Stimulated activated CD4-positive, alpha-beta T cell treated with anti-CD3 and anti-CD28 coated beads, Interleukin-15, amount 100 ng/mL, for 1 hour (primary cell): ENCODE measurements at places on chromosomes 2 and 18.

- no peak for DNase-seq
Measured at GRCh38 chr2:160898581-160899307, 261.5 kb upstream of the TANK start.

- no peak for DNase-seq
Measured at GRCh38 chr18:61891271-61891670, 1.5 kb downstream of the RNF152 start.

DNA sequence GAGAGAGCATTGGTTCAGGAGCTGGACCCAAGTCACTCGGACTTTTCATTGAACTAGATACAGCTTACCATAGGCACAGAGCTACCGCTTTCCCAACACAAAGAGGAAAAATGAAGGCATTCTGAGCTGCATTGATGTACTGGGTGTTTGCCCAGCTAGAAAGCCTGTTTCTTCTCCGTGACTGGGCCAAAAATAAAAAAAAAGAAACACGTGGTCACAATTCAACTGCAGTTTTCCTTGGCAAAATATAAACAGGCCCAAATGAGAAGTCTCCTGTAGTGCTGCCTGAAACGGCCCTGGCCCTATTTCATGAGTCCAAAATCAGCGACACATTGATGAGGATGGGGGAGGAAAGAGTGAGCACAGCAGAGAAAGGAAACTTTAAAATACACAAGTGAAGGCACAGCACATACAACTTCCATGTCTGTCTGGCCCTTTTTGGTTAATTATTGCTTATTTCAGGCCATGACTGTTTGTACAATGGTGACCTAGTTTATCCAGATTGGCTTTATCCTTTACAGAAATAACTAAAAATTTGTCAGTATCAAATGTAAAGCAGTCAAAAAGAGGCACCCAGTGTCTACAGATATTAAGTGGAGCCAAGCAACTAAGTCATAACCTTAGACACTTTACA is 179.7 kb downstream of the ICOS start:
- DNase-seq, result no peak

DNA sequence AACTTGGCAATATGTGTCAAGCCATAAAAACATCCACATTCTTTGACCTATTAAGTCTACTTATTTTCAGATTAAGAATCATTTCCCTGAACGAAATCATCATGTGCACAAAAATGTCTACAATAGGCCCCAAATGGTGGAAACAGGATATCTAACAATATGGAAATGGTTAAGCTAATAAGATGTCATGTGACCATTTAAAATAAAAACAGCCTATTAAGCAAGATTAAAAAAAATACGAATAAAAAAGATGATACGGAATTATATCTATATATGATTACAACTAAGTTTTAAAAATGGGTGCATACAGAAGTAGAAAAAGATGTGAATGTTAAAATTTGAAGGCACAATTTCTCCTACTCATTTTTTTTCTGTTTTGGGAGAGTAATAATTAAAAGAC is 118.6 kb upstream of the ACVR1C start:
- DNase-seq, result no peak

DNA sequence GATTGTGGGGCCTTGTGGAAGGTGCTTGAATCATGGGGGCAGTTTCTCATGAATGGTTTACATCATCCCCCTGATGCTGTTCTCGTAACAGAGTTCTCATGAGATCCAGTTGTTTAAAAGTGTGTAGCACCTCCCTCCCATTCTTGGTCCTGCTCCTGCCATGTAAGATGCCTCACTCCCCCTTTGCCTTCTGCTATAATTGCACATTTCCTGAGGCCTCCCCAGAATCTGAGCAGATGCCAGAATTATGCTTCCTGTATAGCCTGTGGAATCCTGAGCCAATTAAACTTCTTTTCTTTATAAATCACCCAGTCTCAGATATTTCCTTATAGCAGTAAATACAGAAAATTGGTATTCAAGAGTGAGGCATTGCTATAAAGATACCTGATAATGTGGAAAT is 15.6 kb upstream of the WDR75 start:
- no peak for DNase-seq

GRCh38 chr18:13672657-13673056 is 53.7 kb downstream of the FAM210A start:
- no peak for DNase-seq

DNA sequence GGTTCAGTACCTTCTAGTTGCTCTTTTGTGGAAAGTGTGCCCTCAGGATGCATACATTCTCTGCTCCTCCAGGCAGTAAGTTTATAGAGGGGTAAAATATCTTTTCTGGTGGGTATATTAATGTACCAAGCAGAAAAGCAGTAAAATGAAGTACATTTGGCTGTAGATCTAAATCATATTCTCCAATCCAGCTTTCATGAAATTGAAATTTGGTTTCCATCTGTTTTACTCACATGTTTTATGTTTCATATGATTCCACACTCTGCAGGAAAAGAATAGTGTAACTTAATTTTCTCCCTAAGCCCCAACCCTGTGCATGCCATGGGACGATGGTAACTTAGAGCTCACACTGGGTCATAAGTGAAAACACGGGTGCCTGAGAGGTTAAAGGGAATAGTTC is 172.3 kb downstream of the AKAIN1 start:
- no peak for DNase-seq

- no peak for DNase-seq
Measured at GRCh38 chr2:121884511-121884921, 129.1 kb downstream of the TSN start.

- DNase-seq, result no peak
Measured at GRCh38 chr2:234960175-234961088, 8.6 kb downstream of the SH3BP4 start.

GRCh38 chr2:45713591-45713990 is 62.1 kb downstream of the PRKCE start:
- DNase-seq, result no peak

GRCh38 chr2:22198381-22199283 is 1074.9 kb downstream of the TDRD15 start:
- DNase-seq, result no peak

DNA sequence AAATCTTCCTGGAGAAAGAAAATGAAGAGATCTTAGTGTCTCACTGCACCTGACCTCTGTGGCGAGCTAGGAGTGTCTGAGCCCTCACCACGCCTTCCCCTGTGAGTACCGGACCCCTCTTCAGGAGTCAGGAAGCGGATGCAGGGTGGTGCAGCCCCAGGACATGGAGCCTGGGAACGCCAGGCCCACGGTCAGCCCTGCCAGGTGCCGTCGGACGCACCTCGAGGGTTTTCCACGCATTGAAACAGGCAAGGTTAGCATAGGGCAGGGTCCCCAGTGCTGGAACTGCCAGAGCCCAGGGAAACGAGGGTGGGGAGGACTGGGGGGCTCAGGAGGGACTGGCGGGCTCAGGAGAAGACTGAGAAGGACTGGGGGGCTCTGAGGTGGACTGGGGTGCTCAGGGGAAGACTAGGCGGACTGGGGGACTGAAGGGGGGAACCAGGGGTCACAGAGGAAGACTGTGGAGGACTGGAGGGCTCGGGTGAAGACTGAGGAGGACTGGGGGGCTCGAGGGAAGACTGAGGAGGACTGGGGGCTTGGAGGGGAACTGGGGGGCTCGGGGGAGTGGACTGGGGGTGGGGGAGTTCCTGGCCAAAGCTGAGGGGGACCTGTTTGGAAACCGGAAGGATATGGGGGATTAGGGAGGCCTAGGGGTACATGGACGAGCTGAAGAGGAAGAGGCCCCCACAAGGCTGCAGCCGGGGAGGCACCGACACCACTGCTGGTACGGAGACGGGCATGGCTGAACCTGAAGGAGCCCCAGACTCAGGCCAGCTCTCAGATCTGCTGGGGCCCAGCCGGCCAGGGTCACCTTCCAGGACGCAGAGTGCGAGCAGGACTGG is 65.2 kb upstream of the SNTG2 start:
- no peak for DNase-seq

GRCh38 chr18:22844190-22844589 is 88.9 kb upstream of the RBBP8 start:
- DNase-seq, result no peak

DNA sequence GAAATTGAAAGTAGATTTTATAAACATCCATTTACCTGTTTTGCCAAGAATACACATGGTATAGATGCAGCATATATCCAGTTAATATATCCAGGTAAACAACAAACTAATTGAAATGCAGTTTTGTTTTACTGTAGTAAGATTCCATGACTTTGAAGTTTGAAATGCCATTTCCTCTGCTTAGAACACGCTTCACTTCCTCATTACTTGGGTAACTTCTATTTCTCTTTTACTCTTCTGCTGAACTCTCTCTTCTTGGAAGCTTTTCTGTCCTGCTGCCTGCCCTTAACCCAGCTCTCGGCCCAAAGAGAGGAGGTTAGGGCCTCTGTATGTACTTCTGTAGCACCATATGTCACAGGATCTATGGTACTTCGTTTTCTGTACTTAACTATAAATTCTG is 14.1 kb upstream of the IL1RL2 start:
- no peak for DNase-seq

GRCh38 chr18:67980241-67980640 is 463.7 kb upstream of the DSEL start:
- DNase-seq, result no peak

DNA sequence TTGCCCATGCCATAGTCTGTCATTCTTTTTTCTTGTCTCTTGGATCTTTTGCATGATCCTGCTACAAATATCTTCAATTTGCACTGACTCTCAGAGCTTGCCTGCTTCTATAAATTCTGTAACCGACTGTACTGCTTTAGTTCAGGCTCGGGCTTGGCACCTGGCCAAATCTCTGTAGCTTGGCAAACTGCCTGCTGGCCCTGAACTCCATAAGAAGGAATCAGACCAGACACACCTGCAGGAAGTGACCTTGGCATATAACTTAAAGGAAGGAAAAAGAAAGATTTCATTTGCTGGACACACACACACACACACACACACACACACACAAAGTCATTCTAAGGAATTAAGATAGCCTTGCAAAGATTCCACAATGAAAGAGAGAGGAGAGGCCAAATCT is 291.2 kb upstream of the DDX18 start:
- no peak for DNase-seq

DNA sequence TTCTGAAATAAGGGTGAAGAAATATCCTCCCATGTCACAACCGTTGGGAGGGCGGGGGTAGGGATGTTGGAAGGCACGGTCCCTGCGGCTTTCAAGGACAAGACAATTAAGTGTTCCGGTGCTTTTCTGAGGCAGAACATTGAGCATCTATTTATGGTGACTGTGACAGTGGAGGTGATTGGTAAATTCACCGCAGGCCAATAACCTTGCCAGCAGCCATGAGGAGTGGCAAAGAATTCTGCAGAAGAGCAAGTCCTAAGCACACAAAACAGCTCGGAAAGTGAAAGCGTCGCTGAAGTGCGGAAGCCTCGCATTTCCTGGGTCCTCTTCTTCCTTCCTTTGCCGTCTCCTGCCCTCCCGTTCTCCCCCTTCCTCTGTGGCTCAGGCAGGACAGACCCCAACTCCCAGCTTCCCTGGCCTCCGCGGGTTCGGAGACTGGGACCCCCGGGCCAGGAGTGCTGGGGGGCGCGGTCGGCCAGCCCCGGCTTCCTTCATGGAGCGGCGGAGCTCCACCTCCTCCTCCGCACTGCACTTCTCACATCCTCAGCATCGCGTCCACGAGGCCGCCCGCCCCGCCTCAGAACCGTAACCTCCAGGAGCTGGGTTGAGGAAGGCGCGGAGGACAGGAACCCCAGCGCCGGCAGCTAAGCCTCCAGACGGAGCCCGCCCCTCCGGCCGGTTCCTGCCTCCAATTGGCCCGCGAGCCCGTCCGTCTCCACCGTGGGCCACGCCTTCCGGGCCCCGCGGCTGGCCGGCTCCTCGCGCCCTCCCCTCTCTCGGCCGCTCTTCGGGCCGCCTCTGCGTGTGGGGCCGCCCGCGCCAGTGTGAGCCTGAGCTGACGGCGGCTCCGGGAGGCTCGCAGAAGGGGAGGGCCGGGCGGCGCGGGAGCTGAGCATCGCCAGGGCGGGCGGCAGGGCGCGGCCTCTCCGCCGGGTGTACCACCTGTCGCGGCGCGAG is at the start of gene ME2:
ME2 (plus strand) TSS at position 774 of the 957 bp plus-strand sequence. CDS start 16,703 bp downstream, outside the sequence.
- DNase-seq, result peak; percentile 84

- no peak for DNase-seq
Measured at GRCh38 chr2:86062043-86062442, 43.6 kb downstream of the POLR1A start.

DNA sequence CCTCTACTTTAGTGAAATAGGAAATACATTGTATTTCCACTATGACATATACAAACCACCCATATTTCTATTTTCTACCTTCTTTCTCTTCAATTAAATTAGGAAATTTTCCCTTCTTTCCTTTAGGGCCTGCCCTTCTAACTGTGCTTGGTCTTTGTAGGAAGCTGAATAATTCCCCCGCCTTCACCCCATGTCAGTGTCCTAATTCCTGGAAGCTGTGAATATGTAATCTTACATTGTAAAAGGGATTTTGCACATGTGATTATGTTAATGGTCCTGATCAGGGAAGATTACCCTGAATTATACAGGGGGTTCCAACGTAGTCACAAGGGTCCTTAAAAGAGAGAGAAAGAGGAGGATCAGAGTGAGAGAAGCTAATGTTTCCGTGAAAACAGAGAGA is 40.2 kb downstream of the GRB14 start:
- no peak for DNase-seq
